ENCODE measurements at places on chromosomes 16 and 17. TPM values are rescaled to one million over a fixed set of nuclear protein-coding genes. Genes with fewer than 3 reads are reported as not detected.

DNA sequence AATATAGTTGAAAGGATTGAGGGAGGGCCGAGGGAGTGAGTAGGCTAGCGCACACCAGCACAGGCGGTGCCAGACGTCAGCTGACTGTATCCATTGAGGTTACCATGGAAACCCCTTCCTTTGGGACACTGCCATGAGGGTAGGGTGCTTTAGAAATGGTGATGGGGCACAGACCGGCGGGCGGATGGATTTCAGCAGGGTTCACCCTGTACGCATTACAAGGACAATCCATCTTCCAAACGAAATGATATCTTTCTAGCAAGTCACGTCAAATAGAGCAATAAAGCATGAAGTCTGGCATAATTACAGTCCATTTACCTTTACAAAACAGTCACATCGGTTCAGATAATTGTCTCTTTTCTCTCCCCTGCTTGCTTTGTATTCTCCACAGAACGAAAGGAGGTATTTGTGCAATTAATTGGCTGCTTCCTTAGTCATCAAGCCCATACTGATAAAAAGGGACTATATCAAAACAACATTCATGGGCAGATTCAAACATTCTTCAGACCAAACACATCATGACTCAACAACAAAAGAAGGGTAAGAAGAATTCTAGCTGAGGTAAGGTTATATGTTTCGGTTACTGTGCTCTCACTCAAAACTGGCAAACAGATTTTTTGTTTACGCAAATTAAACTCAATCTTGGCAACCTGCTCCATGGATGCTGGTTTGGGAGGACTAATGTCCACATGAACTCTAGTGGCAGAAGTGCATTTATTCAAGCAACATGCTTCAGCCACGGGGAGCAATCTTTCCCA is 140.6 kb downstream of the CDK5R1 start:
- no peak overlapping the region for H3K4me3 ChIP-seq
- no peak for DNase-seq
- H3K27me3 ChIP-seq = no peaks in the 10 kb centered on the region

DNA sequence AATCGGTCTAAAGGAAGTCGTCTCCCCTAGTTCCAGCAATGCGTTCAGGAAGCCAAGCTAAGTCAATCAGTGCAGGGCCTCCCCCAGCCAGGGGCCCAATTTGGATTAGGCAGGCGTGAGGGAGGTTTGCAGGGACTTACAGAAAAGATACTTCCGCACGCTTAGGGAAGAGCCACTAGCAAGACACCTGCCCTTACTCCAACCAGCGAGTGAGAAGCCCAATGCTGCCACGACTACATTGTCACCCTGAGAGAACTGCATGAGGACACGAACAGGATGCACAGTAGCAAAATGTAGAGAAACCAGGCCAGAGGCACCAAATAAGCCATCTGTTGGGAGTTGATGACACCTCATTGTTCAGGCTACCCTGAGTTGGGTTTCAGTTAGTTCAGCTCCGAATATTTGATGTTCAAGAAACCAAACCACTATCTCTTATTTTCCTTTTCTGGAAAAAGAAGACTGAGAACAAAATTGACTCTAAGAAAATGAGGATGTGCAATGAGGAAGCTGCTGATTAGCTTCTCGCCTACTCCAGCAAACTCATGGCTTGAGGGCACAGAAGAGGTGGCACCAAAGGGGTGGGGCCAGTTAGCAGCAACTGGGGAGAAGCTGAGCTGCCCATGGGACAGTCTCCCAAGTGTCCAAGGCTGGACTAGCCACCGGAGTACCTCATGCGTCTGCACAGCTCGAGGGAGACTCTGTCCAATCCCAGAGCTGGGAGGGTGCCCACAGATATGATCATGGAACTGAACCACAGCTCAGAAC is 29.3 kb downstream of the TK2 start:
- peaks cover 2% of the 10 kb centered on the region for H3K36me3 ChIP-seq
- peaks cover 65% of the 10 kb centered on the region for H3K4me1 ChIP-seq
- no peak for DNase-seq
- no peaks in the 10 kb centered on the region for H3K27me3 ChIP-seq
- no peak overlapping the region for H3K4me3 ChIP-seq
- peak overlapping the region; percentile 23 for H3K27ac ChIP-seq

The NDUFB10 gene
- total RNA-seq = 131 TPM

The MSLN gene
- total RNA-seq = not detected

The HID1 gene
- total RNA-seq = 4.7 TPM

DNA sequence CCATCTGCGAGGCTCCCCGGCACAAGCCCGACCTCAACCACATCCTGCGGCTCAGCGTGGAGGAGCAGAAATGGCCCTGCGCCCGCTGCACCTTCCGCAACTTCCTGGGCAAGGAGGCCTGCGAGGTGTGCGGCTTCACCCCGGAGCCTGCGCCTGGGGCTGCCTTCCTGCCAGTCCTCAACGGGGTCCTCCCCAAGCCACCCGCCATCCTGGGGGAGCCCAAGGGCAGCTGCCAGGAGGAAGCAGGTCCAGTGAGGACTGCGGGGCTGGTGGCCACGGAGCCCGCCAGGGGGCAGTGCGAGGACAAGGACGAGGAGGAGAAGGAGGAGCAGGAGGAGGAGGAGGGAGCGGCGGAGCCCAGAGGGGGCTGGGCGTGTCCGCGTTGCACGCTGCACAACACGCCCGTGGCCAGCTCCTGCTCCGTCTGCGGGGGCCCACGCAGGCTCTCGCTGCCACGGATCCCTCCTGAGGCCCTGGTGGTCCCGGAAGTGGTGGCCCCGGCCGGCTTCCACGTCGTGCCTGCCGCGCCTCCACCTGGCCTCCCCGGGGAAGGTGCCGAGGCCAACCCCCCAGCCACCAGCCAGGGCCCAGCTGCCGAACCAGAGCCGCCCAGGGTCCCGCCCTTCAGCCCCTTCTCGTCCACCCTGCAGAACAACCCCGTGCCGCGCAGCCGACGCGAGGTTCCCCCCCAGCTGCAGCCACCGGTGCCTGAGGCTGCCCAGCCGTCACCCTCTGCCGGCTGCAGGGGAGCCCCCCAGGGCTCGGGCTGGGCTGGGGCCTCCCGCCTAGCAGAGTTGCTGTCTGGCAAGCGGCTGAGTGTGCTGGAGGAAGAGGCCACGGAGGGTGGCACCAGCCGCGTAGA is 13.1 kb upstream of the PRR35 start:
- H3K27me3 ChIP-seq = no peaks in the 10 kb centered on the region
- H3K4me1 ChIP-seq = no peaks in the 10 kb centered on the region
- no peak overlapping the region for H3K27ac ChIP-seq
- no peak overlapping the region for H3K4me3 ChIP-seq
- no peak for DNase-seq

- no peaks in the 10 kb centered on the region for H3K36me3 ChIP-seq
- no peak overlapping the region for H3K4me3 ChIP-seq
- no peak overlapping the region for H3K27ac ChIP-seq
- H3K4me1 ChIP-seq = no peaks in the 10 kb centered on the region
- DNase-seq = no peak
These were observed 61.3 kb downstream of the PRKCB start for GRCh38 chr16:23896832-23897821.

The CDK5R1 gene
- total RNA-seq = 1.8 TPM
